ENCODE measurements at places on chromosomes 2 and 18.

GRCh38 chr2:157312866-157313486 is 12.6 kb downstream of the ERMN start:
- DNase-seq: peak; percentile 78

DNA sequence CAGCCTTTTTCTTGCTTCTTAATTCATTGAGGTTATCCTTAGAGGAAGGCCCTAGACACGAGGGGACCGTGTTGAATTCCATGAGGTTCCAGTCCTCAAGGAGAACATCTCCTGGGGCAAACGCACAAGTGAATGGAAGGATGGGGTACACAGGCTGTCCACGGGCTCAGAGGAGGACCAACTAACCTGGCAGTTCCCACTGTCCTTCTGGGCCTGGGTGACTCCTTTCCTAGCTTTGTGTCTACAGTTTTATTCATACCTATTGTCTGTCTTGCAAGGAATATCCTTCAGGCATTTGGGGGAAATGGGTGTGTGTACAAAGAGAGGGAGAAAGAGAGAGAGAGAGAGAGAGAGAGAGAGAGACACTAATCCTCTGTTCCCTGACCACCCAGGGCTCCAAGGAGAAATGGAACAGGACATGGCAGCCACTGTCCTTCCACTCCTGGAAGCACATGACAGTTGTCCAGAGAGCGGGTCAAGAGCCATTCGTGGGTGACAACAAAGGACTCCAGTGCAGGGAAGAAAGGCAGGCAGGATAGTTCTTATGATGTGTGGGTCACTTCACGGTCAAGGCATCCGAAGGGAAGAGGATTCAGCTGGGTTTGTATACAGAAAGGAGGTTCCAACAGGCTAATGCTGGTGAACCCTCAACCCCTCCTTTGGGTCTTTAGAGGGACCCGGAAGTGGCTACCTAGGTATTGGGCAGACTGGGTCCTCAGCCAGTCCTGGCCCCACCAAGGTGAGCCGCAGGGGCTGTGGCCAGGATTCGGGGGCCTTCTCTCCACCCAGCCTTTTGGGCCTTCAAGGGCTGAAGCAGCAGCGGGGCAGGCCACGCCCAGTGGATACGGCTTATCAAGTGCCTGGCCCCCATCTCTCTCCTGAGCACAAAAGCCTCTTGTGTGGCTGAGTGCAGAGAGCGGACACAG is 150.6 kb downstream of the MYCN start:
- no peak for DNase-seq

- DNase-seq: no peak
Observed at GRCh38 chr18:67969458-67969857, 452.9 kb upstream of the DSEL start.

DNA sequence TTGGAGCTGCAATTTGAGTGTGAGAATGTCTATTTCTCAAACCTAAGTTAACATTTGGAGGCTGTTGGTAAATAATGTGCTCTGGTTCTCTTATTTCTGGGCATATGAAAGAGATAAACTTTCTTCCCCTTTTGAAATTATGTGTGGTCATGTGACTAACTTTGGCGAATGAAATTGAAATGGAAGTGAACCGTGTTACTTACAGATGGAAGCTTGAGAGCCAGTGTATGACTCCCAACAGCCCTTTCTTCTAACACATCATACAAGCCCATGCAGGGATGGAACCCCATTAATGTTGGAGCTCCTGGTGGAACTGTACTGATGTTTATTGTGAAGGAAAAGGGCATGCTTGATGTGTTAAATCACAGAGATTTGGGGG is 725.8 kb downstream of the TSN start:
- no peak for DNase-seq

GRCh38 chr18:26017929-26018328 is 72.5 kb downstream of the SS18 start:
- DNase-seq: no peak
